ENCODE measurements at places on chromosomes 4 and X.

DNA sequence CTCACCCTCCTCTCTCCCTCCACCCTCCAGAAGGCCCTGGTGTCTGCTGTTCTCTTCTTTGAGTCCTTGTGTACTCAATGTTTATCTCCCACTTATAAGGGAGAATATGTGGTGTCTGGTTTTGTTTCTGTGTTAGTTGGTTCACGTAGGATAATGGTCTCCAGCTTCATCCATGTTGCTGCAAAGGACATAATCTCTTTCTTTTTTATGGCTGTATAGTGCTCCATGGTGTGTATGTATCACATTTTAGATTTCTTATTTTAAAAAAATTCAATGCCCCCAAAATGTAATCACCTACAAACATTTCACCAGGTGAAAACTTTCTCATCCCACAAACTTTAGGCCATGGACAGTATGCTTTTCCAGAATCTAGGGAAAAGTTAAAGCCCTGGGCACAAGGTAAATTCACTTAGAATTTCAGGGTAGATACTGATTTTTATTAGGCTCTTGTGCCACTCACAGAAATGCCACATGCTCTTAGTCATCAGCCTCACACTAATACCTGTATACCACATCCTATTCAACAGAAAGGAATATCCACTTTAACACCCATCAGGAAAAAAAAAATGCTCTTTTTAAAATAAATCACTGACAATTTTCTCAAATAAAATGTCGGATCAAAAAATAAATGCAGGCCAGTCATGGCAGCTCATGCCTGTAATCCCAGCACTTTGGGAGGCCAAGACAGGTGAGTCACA lies 104.8 kb upstream of the ENPP6 start:
- no peak for DNase-seq

DNA sequence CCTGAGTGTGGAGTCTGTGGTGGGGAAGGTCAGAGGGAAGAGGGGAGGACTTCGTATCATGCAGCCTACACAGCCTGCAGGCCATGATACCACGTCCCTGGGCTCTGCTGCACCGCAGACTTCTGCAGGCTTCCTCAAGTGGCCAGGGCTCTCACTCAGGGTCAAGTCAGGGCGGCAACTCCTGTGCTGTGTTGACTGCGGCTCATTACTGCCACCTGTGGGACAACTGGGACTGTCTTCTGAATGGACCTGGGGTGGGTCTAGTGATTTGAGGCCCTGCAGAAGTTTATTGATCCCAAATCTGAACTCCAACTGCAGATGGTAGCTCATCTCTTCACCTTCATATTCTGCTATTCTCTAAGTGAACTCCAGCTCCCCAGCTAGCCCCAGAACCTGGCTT lies 167.1 kb downstream of the NSUN7 start:
- peak; percentile 57 for DNase-seq

DNA sequence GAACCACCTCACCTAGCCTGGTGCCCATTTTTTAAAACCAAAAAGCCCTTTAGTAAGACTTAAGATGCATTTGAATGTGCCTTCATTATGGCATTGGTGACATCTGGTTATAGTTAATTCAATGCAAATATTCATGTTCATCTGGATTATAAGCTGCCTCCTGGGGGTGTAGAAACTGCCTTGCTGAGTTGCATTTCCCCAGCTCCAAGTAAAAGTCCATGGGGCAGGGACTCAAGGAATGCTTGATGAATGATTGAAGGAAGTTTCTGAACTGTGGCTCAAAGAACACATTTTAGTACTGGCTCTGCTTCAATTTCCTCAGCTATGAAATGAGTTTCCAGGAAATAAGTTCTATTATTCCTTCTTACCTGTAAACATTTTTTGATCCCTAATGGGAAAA lies 18.5 kb upstream of the RBM47 start:
- no peak for DNase-seq

GRCh38 chrX:136766785-136767103 lies 14.0 kb downstream of the ARHGEF6 start:
- DNase-seq, result peak; percentile 23

DNA sequence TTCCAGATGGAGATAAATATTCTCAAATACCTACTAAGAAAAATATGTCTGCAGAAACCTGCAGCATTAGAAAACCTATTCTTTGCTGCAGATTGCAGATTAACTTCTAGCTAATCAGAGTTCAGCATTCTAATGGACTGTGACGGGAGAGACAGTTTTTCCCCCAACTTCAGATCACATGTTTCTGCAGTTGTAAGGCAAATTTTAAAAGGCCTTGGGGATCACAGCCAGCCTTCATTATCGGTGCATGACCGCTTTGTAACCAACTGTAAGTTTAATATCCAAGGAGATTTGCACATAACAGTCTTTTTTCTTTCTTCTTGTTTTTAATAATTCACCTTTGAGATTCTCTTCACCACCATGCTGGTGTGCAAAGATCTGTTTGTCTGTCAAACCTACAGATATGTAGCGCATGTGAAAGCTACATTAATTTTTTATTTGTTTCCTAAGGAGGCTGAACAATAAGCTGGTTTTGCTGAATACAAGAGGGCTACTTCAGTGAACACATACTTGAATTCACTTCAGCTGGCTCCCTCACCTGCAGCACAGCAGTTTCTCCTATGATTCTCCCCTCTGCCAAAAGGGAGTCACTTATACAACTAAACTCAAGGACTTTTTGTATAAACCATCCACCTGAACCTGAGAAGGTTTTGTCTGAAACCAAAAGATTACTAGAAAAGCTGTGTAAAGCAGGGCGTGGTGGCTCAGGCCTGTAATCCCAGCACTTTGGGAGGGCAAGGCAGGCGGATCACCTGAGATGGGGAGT lies 488.5 kb downstream of the RPA4 start:
- no peak for DNase-seq

- no peak for DNase-seq
Observed at GRCh38 chrX:1361275-1361674, 24.7 kb downstream of the IL3RA start.

DNA sequence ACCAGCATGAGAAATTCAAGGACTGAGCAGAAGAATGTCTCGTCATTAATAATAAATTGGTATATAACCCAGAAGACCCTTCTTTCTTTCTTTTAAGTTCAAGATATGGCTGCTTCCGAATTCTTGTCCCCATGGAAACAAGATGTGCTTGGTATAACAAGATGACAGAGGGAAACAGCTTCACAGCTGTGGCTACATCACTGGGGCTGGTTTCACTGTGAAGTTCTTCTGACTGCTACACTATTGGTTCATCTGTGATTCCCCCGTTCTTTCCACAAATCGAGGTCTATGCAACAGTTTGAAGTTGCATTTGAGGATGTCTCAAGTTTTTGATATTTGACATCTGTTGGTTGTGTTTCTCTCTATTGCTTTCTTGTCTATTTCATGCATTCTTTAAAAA lies 12.3 kb upstream of the DTHD1 start:
- no peak for DNase-seq

- DNase-seq, result no peak
Observed at GRCh38 chr4:13340672-13341071, 143.5 kb downstream of the RAB28 start.

DNA sequence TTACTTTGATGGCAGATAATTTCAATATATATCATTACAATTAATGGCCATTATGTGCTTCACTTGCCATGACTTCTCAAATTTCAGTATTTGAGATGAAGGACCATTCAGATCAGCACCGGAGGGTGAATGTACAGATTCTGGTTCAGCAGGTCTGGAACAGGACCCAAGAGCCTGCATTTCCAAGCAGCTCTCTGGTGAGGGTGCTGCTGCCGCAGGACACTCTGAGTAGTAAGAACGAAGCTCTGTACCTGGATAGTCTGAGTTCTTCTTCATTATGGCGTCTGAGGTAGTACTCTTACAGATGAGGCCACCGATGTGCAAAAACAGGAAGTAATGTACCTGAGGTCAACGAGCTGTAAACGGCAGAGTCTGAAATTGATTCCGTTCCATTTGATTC lies 228.2 kb downstream of the FBXW7 start:
- DNase-seq, result no peak

DNA sequence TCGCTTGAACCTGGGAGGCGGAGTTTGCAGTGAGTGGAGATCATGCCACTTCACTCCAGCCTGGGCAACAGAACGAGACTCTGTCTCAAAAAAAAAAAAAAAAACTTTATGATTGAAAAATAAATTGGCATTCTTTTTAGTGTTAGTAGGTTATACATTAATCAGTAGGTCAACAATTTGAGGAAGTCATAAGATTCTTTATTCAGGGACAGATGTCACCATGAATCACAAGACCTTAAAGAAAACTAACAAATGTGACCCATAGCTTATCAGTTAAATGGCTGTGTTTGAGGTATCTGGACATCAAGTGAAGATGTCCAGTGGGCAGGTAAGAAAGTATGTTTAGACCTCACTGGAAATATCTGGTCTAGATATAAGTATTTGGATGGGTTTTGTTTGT lies 9.3 kb upstream of the PRMT9 start:
- DNase-seq, result no peak

GRCh38 chr4:92551616-92552015 lies 247.8 kb downstream of the GRID2 start:
- no peak for DNase-seq

DNA sequence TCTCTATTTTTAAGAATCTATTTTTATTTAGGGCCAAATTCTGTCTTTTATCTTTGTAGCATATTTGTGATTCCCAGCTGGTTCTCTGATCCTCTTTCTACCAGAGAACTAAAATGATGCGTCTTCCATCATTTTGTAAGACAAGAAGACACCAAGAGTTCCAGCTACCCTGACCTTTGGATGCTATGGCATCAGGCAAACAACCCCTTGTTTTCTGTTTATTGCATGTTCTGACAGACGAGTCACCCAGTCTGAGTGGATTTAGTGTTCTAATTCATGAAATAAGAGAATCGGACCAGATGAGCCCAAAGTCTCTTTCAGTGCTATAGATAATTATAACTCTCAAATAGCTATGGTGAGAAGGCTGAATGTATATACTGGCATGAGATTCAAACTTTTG lies 69.7 kb downstream of the ZFYVE28 start:
- no peak for DNase-seq

- peak; percentile 61 for DNase-seq
Observed at GRCh38 chrX:52923781-52924241, 26.7 kb downstream of the FAM156B start.

DNA sequence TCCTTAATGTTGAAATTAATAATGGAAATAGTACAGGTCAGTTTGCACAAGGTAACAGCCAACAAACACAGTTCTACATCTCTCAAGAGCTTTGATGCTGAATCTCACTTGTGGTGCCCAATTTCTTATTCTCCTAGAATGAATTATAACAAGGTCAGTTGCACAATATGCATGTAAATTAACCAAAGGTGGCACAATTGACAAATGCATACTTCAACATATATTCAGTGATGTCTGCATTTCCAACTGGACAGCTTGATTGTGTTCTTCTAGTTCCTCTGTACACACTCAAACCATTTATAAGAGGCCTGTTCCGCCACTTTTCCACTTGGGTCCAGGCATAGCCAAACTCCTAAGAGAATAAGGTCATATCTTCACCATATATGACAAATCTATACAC lies 210.3 kb upstream of the EPHA5 start:
- DNase-seq, result no peak

DNA sequence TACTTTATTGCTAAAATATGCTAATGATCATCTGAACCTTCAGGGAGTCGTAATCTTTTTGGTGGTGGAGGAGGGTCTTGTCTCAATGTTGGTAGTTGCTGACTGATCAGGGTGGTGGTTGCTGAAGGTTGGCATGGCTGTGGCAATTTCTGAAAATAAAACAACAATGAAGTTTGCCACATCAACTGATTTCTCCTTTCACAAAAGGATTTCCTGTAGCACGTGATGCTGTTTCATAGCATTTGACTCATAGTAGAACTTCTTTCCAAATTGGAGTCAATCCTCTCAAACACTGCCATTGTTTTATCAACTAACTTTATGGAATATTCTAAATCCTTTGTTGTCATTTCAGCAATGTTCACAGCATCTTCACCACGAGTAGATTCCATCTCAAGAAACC lies 19.3 kb downstream of the DDIT4L start:
- peak; percentile 47 for DNase-seq

DNA sequence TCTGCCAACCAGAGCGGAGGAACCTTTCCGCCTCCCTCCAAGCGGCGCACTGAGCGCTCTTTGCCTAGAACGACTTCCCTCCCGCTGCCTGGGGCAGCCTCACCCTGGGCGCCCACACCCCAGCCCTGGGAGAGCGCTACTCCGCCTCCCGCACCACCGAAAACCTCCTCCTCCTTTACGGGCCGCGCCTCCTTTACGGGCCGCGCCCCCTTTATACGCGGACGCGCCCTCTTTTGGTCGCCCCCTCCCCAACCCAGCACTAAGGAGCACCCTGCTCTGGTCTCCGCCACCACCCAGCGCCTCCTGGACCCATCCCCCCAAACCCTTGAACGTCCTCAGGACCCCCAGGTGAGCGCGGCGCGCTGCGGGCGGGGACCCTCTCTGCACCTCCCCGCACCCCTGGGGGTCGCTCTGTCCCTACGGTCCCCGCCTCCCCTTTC lies 586 bp upstream of the NSG1 start:
- DNase-seq, result no peak

DNA sequence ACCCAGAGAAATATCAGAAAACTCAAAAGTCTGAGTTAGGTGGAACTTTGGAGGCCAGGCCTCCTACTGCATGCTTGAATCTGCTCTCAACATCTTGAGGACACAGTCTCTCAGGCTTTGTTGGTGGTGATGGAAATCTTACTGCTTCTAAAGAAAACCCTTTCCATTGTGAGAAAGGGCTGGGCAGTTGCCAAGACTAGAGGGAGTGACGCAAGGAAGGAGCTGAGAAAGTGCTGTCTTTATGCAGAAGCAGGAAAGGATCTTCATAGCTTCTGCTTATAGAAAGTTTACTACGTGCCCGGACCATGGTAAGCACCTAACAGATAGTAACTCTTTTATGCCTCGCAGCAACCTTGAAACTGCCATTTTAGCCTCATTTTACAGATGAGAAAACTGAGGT lies 2.4 kb upstream of the CRMP1 start:
- no peak for DNase-seq

- no peak for DNase-seq
Observed at GRCh38 chr4:9800848-9801247, 19.4 kb downstream of the DRD5 start.

DNA sequence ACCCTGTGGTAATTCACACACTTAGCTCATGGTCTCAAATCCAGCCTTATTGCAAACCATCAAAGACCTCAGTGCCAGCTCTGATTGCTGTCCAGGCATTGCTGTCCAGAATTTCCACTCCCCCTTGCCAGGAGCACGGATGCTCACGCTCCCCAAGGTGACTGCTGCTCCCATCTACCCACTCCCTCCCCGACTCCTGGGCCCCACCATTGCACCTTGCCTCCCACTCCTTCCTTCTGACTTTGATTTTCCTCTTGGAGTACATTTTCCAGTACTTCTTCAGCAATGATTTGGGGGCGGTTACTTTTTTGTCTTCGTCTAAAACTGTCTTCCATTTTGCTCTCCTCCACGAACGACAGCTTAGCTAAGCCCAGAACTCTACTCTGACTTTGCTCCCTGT lies 11.5 kb downstream of the ZFYVE28 start:
- no peak for DNase-seq

GRCh38 chr4:1842993-1843448 lies 12.9 kb downstream of the LETM1 start:
- peak; percentile 95 for DNase-seq

DNA sequence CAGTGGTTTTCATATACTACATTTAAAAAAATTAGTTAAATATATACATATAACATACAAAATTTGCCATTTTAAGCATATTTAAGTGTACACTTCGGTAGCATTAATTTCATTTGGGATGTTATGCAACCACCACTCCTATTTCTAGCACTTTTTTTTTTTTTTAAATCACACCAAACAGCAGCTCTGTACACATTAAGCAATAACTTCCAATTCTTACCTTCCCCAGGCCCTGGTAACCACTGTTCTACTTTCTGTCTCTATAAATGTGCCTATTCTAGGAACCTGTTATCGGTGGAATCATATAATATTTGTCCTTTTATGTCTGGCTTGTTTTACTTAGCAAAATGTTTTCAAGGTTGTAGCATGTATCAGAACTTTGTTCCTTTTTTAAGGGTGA lies 39.1 kb downstream of the TMEM164 start:
- no peak for DNase-seq

Measured in GM23248 (cell line).